ENCODE measurements at places on chromosomes 11 and 22.

DNA sequence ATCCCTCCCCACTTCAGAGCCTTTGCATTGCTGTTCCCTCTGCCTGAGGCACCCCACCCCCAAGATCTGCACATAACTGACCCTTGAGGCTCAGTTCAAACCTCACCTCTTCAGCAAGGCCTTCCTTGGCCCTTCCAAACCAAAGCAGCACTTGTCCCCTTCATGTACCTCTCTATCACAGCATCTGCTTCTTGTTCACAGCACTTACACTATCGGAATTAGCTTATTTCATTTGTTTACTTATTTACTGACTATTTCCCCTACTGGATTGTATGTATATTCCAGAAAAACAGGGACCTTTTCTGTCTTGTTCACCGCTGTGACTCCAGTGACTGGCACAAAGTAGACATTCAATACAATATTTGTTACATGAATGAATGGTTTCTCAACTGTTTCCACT is 38.0 kb downstream of the HORMAD2 start:
- DNase-seq: no peak

GRCh38 chr11:32870676-32871075 is 21.9 kb upstream of the QSER1 start:
- DNase-seq: no peak

- DNase-seq: no peak
These were observed 7.8 kb downstream of the P2RY2 start for GRCh38 chr11:73225851-73226250.

- no peak for DNase-seq
These were observed 26.2 kb downstream of the FSHB start for GRCh38 chr11:30257058-30257457.

DNA sequence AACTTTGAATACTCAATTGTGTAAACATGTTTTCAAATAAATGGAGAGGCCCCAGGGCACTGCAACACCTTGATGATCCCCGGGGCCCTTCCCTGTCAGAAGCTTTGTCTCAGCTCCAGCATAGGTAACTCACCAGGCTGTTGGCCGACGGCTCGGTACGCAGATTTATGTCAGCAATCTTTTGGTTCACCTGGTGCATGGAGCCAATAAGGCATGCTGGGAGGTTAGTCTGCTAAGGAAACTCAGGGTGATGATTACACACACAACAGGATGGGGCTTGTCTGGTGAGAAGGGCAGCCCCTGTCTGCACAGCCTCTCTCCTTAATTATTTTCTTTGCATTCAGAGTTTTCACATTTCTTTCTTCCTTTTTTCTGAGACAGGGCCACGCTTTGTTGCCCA is 10.8 kb downstream of the FAM227A start:
- no peak for DNase-seq

DNA sequence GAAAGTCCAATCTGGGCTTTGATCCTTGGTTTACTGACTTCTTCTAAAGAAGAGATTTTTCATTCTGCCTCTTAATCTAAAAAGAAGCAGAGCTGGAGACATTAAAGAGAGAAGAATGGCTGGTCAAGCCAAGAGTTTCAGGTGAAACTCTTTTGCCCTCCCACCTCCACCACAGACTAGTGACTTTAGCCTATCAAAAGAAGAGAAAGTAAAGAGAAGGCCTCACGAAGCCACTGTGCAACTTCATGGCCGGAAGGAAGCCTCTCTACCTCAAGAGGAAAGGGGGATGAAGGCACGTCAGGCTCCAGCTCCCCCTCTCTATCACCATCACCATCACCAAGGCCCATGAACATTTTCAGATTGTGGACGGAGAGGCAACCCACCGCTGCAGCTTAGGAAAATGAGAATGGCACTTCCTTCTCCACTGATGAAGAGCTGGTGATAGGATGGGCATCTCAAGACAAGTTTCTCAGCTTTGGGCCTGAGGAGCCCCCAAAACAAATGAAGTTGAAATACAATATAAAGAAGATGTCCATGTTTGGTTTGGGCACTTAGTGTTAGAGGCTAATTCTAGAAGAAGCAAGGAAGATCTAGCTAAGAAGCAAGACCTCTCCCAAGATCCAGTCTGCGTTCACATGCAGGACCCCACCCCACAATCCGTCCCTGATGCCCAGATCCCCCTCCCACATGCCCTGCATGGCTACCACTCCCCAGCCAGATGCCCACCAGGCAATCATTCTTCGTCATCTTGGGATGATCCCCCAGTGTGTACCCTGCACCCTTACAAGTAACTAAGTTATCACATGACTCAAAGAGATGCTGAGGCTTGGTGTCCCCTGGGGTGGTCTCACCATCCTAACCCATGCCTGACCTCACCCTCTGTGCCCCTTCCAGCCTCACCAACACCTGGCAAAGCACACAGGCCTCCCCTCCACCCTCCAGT is 52.6 kb downstream of the IGSF9B start:
- DNase-seq: no peak

DNA sequence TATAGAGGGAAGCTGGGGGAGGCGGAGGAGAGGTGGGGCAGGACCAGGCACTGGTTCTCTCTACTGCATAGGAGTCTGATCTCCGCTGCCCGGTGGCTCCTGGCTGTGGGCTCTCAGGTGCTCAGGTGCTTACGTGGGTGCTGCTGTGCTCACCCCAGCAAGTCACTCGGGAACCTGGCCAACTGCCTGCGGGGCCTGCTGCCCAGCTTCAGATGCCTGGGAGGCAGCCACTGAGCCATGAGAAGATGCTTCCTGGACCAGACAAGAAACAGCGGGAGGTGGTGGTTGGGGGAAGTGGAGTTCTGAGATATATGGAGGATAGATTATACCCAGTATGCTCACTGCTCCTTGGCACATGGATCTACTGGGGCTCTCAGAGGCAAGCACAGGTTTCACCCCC is 1303.4 kb downstream of the TBC1D22A start:
- DNase-seq: no peak

DNA sequence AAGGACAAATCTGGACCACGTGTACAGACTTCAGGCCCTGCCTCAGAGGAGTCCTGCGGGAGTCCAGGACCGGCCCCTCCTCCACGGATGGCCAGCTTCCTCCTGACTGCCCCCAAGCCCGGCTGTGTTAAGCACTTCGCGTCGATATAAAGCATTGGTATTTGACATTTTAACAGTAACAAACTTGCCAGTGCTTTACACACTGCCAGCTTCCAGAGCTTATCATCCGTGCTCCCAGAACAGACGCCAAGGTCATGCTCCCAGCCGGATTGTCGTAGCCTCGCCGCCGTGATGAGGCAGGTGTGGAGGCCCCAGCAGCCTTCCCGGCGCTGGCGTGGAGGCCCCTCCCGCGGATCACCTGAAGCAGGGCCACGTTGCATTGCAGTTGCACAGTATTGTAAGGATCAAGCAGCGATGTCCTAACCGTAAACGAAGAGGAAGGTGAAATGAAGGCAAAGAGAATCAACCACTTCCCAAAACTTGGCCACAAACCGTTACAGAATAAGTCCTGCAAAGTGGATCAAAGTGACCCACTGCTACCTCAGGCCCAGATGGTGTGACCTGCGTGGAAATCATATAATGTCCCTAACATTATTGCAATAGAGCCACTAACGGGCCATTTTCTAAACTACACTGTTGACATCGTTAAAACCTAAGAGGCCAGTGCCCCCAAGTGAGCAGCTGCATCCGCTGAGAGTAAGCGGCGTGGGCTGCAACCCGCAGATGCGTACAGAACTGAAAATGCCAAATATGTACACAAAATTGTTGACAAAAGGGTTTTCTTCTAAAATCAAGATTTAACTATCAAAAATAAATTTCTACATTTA is 51.6 kb downstream of the CERK start:
- no peak for DNase-seq

DNA sequence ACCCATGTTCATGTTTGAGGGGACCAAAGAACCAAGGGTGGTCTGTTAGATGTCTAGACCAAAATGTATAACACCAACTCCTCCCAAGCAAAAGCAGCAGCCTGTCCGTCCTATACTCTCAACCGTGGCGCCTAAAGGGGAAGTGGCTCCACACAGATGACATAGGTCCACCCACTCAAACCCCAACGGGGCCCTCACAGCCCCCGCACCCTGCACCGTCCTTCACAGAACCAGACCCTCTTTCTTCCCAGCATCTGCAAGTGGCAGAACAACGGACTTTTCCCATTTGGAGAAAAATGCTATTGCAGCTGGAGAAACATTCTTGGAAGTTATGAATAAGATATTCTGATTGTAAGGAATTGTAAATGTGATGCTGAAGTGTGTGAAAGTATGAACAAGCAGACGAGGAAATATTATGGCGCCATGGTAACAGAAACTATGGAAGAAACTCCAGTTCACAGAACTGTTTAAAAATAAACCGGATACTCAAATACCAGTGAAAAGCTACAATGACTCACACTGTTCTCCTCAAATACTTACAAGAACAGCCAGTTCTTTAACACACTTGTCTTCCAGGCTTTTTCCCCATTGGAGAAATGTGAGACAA is 76.5 kb upstream of the ARFGAP3 start:
- DNase-seq: no peak

GRCh38 chr22:40261783-40262182 is 84.1 kb downstream of the TNRC6B start:
- DNase-seq: no peak

All from stimulated activated CD8-positive, alpha-beta memory T cell treated with anti-CD3 and anti-CD28 coated beads, Interleukin-15, amount 100 ng/mL, for 24 hours (primary cell).